ENCODE measurements at places on chromosomes 7 and 10.

DNA sequence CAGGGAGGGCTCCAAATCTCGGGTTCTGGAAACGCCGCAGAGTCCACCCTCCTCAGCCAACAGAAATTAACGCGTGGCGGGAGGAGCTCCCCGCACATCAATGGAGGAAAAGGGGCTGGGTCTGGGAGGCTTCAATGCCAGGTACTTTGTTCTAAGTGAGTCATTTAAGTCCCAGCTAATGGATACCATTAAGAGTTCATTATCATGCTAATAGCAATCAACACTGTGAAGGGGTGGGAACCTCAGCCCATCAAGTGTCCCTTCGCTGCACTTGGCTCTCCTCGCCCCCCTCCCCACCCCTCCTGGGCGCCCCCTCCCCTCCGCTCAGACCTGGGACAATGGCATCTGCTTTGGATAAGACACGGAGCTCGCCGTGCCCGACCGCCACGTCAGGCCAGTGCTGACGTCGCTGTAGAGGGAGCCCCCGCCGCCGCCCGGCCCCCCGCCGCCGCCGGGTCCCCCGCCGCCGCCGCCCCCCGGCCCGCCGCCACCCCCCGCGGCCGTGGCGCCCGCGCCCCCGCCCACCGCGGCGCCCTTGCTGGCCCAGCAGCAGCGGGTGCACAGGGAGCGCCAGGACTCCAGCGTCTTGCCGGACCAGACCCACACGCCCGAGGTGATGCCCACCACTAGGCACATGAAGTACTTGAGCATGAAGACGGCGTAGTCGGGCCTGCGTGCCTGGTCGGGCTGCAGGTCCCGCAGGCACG lies 2.9 kb downstream of the FZD8 start:
- no peak for DNase-seq

- no peak for DNase-seq
These were observed 148.8 kb downstream of the FAM107B start for GRCh38 chr10:14625765-14626525.

DNA sequence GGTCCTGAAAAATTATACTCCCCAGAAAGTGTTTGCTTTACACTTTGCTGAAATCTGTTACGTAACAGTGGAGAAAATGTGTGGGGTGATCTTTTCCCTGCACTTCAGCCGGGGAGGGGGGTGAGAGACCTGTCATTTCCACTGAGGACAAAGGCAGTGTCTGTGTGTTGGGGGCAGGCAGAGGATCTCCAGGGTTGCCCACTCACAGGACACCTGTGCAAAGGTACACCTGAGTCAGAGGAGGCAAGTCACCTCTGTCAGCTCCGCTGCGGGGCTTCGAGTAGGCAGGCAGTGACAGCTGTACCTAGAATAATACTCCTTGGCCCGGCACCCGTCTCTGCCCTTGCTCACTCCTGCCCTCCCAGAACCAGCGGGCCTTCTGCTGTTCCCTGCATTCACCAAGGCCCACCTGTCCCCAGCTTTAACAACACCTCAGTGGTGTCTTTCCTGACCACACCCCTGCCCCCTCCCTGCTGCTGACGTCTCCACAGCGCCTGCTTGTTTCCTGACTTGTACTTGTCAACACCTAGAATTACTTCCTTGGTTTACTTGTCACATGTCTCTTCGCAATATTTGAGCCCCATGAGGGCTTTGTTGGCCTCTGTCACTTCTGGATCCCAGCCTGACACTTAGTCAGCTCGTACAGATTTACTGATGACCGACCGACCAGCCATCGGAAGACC lies 159.2 kb downstream of the NEURL1 start:
- DNase-seq: no peak

- no peak for DNase-seq
These were observed 41.3 kb upstream of the ARL4A start for GRCh38 chr7:12646139-12646538.

DNA sequence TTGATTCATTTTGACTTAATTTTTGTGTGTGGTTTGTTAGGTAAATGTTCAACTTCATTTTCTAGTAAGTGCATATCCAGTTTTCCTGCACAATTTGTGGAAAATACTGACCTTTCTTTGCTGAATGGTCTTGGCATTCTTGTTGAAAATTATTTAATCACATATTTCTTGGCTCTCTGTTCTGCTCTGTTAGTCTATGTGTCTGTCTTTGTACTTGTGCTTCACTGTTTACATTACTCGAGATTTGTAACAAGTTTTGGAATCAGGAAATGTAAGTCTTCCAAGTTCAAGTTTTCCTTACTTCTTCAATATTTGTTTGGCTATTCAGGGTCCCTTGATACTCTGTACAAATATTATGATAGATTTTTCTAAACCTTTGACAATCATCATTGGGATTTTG lies 838.2 kb upstream of the POM121L12 start:
- no peak for DNase-seq

DNA sequence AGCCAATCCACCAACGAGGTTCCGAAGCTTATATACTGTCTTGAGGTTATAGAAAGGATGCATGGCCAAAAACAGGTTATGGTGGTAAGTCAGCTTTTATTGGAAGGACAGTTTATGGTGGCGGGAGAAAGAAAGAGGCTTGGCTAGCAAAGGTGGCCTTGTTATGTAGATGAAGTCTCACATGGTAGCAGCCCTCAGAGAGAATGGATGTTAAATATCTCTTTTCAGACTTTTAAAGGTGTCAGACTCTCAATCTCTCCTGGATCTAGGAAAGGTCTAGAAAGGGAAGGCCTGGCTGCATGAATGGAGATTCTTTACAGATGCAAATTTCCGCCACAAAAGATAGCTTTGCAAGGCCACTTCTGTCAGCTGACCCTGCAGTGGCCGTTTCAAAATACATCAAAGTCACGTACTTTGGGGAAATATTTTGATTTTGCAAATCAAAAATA lies 333.8 kb downstream of the GALNT17 start:
- no peak for DNase-seq

- DNase-seq: no peak
These were observed 13.9 kb upstream of the AGR2 start for GRCh38 chr7:16818732-16819131.

GRCh38 chr10:49643241-49644034 lies 29.6 kb downstream of the CHAT start:
- no peak for DNase-seq

DNA sequence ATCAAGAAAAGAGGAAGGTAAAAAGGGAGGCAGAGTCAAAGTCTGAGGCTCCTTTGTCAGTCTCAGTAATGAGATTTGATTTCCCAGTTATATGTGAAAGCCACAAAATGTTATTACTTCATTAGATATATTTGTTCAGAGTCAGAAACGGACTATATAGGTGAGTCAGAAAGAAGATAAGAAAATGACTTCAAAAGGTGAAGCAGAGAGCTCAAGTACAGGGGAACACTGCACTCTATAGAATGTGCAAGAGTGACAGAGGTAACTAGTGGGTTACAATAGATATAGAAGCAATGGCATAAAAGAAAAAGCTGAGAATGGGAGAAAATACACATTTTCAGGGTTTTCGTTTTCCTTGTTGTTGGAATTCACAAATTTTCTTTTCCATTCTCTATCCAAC lies 43.3 kb downstream of the DGKB start:
- no peak for DNase-seq

DNA sequence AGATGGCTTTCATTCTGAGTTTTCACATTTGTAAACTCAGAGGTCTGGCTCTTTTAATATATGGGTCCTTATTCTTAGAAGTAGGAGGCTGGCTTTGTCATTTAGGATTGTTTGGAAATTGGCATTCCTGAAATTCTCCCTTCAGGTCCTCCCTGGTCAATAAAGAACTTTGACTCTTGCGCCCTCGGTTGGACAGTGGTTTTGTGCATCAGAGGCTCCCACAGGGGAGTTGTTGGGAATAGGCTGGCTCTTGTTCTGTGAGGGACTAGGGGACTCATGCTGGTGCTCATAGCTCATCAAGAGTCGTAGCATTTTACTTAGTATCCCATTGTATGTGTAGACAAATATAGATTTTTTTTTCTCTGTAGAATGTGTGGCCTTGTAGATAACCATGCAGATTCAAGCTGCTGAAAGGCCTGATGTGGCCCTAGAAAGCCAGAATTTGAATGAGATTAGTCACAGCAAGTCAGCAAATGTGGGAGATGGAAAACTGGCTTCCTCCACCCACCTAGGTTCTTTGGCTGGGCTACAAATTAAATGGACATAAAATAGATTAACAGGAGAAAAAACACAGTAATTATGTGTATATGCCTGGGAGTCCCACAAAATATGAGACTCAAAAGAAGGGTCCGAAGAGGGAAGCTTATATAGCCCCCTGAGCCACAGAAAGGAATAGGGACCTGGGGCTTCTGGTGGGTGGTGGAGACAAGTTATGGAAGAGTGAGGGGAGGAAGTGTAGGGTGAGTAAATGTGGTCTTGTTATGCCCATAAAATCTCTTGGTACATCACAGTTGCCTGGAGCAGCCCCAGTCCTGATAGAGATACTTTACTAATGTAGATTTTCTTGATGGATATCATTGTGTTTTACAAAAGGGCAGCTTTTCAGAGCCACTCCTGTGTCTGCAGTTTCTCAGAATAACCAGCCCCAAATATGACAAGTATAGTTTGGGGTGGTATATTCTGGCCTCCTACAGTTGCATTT lies 94.6 kb upstream of the BTBD16 start:
- no peak for DNase-seq

DNA sequence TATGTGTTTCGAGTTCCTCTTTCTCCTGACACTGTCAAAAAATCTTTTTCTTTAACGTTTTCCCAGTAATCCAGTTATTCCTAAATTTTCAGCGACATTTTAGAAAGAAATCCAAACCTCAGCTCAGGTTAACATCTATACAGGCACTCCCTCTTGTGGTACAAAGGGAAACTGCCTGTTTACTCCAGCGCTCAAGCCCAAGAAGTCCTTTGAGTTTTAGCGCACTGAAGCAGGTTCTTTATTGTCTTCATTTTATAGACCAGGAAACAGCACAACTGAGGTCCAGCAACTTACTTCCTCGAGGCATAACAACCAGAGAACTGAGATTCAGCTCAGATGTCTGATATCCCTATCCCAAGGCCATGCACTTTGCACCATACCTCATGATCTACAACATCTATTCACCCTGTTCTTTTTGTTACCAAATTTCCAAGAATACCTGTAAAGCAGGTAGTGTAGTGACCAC lies 287.2 kb upstream of the MKLN1 start:
- no peak for DNase-seq

DNA sequence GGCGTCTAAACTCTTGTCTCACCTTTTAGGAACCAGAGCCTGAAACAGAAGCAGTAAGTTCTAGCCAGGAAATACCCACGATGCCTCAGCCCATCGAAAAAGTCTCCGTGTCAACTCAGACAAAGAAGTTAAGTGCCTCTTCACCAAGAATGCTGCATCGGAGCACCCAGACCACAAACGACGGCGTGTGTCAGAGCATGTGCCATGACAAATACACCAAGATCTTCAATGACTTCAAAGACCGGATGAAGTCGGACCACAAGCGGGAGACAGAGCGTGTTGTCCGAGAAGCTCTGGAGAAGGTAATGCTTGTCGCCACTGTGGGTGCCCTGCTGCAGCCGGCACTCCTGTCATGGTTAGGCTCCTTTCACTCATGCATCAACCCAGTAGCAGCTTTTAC lies 113.1 kb downstream of the ZMYND11 start:
- DNase-seq: no peak

DNA sequence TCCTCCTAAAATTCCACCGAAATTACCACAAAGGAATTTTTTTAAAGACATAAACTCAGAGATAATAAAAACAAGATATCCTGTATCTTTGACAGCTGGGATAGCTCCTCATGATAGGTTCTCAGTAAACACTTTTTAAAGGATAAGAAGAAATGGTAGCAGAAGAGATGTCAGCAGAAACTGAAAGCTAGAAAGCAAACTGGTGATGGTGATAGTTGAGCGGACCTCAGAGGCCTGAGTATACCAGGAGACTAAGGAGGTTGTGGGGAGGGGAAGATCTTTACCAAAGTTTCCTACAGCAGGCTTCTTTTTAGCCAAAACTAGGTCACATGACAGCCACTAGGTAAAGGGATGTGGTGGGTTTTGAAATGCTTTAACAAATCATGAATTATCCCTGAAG lies 22.5 kb downstream of the PCGF5 start:
- no peak for DNase-seq

DNA sequence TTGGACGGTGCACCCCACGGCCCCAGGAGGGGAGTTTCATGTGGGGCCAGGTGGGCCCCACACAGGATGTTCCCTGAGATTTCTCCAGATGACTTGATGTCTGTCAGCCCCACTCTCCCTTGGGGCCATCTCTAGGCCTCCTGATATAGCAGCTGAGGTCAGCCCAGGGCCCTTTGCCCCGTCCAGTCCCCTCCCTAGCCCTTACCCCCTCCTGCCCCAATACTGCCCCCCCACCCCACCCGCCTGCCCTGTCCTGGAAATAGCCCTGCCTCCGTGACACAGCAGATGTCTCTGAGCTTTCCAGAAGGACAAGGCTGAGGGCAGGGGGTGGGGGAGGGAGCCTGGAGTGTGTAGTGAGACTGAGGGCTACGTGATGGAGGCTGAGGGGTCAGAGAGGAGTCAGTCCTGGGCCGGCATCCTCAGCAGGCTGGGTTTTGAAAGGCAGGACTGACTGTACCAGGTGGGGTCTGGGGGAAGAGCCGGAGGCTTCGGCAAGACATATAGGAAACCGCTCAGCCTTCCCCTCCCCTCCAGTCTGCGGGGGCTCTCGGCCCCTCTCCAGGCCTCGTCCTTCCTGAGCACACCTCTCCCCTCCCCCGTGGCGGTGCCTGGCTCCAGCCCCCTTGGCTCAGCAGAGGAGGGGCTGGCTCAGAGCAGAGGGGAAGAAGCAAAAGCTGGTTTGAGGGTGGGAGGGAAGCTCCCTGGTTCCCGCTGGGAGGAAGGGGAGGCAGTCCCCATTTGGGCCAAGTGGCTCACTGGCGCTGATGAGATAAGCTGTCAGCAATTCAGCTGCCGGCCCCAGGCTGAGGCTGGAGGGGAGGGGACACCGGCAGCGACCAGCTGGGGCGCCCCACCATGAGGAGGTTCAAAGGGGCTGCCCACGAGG lies 2.0 kb downstream of the FLNC start:
- no peak for DNase-seq

- no peak for DNase-seq
These were observed 139.4 kb downstream of the GFRA1 start for GRCh38 chr10:116133634-116134033.

DNA sequence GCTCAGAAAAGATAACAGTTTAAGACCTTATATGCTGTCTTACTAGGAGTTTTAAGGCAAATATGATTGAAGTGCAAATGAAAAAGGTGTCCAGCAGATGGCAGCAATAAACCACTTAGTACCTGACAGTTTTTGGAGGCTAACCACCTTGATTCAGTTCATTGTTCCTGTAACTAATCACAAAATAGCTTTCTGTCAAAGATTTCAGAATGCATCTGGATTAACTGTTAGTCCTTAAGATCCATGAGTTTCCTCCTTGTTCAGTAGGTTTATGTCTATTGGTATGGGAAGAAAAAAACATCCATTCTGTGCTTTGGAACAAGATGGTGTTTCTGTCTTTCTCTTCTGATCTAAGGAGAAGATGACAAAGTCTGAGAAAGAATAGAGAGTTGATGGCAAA lies 46.6 kb downstream of the CCSER2 start:
- DNase-seq: no peak

DNA sequence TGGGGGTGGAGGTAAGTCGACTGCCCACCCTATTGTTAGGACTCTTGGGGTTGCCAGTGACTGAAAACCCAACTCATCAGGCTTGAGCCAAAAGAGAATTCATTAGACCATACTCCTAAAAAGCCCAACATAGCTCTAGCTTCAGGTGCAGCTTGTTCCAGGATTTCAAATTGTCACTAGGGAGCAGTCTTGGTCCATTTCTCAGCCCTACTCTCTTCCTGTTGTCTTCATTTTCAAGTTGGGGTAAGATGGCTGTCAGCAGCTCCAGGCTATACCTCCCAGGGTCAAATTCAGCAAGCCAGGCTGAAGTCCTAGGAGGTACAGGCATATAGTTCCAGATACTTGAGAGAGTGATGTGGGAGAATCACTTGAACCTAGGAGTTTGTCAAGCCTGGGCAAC lies 14.9 kb upstream of the COL13A1 start:
- DNase-seq: no peak
